A549 treated with DMSO at 1 μM for 4 hours (cell line): ENCODE measurements at places on chromosomes 6 and 20. TPM values are rescaled to one million over a fixed set of nuclear protein-coding genes. Genes with fewer than 3 reads are reported as not detected.

TPD52L1 gene
- total RNA-seq: 43.9 to 52.4 TPM (median 45.8 TPM) in 5 replicates

CYP39A1 gene
- 0.05 to 0.28 TPM (median 0.10 TPM) in 4 of 5 replicates, not detected in the other for total RNA-seq

MYB gene
- 0.63 to 1.0 TPM (median 0.74 TPM) in 5 replicates for total RNA-seq

HLA-DMB gene
- total RNA-seq: 1.2 to 2.3 TPM (median 1.7 TPM) in 5 replicates

CCN6 gene
- not detected in 5 replicates for total RNA-seq
